ENCODE measurements at places on chromosomes 2 and 18.

DNA sequence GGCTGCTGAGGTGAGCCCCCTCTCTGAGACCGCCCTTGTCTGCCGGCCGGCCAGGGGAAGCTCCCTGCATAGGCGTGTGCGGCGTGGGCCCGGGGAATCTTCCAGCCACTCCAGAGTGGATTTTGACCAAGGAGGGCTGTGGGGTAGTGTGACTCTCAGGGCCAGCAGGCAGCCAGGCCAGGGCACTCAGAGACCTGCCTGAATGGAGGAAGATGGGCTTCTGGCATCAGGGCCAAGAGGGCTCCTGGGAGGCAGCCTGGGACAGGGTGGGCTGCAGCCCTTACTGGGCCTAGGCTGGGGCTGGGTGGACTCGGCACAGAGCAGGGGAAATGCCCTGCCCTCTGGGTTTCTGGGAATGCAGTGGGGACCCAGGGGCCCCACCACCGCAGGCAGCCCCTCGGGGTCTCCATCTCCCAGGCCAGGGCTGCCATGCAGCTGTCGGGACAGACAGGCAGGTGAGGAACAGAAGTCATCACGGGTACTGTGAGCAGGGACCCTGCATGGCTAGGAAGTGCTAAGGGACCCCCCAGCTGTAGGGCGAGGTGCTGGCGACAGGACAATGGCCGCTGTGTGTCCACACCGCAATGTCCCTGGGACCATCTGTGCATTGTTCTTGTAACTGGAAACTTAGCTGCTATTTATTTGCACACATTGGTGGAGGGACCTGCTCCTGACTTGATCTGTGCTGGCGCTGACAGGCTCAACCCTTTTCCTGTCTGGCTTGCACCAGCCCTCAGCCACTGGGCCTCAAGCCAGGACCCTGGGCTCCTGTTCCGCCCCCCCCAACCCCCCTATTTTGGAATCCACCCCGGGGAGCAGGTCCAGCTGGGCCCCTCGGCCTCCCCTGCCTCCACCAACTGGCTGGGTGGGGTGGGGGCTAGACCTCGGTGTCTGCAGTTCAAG, 4.1 kb downstream of the PDCD1 start:
- DNase-seq = no peak

GRCh38 chr2:210756855-210757254, 200.5 kb downstream of the CPS1 start:
- no peak for DNase-seq

- no peak for DNase-seq
Measured at GRCh38 chr2:154402213-154402612, 296.3 kb upstream of the KCNJ3 start.

GRCh38 chr2:64338910-64339500, 115.0 kb upstream of the LGALSL start:
- DNase-seq = peak; percentile 49

- no peak for DNase-seq
Measured at GRCh38 chr18:631560-631959, 25.9 kb upstream of the TYMS start.

GRCh38 chr2:240203788-240204270, 63.4 kb upstream of the OTOS start:
- DNase-seq = no peak

DNA sequence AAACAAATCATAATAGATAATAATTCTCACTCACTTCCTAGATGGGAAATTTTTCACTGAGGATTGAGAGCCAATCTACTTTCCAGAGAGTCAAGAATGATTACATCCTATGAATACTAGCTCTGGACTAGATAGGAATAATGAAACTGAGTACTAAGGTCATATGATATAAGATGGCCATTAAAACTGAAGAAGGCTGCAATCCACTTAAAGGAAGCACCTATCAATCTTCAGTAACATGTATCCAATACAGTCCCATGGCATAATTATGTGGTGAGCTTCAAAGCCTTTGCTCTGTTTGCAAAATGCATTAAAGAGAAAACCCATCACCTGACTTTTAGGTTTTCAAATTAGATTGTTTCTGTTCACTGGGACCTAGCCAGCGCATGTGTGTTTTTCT, 398.0 kb upstream of the MEIS1 start:
- DNase-seq = no peak

- no peak for DNase-seq
Measured at GRCh38 chr2:27079233-27080139, 1.1 kb downstream of the EMILIN1 start.

DNA sequence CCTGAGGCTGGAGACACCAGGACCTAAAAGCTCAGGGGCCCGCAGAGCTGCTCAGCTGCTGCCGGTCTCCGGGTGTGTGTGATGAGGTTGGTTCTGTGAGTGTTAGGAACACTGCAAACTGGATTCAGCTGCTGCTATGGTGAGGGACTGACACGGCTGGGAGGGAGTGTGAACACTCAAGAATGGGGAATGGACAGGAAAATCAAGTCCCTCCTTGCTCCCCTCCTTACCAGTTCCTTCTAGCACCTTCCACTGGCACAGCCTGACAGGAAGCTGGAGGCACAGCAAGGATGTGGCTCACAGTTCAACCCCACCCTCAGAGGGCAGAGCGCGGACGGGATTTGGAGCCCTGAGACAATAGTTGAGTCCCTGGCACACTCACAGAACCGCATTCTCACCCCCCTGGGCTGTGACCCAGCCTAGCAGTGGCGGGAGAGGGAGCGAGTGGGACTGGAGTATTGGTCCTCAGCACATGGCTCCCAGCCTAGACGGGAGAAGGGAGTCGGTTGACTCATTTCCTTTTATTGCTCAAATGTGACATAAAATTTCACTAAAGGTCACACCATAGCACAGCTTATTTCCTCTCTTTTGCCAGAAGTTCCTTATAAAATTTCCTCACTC, 42.5 kb downstream of the LRRC30 start:
- no peak for DNase-seq

- DNase-seq = no peak
Measured at GRCh38 chr2:11097038-11097720, 58.1 kb upstream of the SLC66A3 start.

- DNase-seq = no peak
Measured at GRCh38 chr2:207491956-207492355, 37.8 kb upstream of the CREB1 start.

GRCh38 chr2:231646476-231646875, 53.8 kb downstream of the TEX44 start:
- no peak for DNase-seq

All from activated naive CD8-positive, alpha-beta T cell treated with anti-CD3 and anti-CD28 coated beads for 36 hours (primary cell).